ENCODE measurements at places on chromosomes 5 and 9.

DNA sequence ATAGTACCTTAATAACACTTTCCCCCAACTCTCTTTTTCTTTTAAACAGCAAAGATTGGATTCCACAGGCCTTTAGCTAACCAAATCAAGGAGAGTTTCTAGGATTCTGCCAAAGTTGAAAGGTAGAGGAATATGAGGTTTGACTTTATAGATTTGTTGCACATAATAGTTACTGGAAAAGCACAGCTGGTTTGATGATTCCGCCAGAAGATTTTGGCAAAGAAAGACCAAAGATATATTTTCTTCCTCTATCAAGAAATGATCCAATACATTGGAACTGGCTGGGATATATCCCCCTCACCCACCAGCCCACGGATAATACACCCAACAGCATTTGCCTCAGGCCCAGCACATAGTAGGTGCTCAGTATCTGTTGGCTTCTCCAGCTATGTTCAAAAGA lies 289.8 kb downstream of the EBF1 start:
- DNase-seq: no peak

- DNase-seq: no peak
Measured at GRCh38 chr5:71864730-71865601, 145.9 kb downstream of the CARTPT start.

DNA sequence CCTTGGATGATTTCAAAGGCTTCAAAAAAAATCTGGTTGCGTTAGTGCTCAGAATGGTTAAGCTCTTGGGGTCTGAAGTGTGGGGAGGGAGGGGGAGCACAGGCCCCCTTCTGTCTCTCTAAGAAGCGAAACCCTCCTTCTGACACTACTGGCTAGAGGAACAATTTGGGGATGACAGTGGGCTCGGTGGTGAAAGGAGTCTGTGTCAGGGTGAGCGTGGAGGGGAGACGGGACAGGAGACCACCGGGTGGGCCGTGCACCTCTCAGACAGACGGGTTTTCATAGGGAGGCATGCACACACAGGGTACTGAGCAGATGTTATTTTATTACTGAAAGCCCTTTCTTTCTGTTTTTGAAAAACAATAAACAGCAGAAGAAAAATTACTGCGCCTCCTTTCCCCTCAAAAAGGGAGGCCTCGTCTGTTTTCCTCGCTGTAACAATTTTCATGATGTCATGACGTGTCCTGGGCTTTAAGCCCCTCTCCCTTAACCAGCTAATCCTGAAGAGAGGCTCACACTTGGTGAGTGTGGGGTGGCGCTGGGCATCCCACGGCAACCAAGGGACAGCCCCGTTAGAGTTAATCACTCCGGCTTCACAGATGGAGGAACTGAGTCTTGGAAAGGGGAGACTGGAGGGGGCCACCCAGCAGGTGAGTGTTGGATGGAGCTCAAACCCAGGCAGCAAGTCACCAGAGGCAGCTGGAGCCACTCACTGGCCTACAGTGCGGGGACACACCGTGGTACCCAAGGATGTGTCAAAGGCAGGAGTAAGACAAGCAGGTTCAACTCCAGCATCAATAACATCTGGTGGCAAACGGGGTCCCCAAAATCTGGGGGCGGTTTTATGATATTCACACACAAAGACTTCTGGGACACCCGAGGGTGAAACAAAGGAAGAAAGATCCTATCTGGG lies 53.4 kb downstream of the PTCH1 start:
- DNase-seq: no peak

DNA sequence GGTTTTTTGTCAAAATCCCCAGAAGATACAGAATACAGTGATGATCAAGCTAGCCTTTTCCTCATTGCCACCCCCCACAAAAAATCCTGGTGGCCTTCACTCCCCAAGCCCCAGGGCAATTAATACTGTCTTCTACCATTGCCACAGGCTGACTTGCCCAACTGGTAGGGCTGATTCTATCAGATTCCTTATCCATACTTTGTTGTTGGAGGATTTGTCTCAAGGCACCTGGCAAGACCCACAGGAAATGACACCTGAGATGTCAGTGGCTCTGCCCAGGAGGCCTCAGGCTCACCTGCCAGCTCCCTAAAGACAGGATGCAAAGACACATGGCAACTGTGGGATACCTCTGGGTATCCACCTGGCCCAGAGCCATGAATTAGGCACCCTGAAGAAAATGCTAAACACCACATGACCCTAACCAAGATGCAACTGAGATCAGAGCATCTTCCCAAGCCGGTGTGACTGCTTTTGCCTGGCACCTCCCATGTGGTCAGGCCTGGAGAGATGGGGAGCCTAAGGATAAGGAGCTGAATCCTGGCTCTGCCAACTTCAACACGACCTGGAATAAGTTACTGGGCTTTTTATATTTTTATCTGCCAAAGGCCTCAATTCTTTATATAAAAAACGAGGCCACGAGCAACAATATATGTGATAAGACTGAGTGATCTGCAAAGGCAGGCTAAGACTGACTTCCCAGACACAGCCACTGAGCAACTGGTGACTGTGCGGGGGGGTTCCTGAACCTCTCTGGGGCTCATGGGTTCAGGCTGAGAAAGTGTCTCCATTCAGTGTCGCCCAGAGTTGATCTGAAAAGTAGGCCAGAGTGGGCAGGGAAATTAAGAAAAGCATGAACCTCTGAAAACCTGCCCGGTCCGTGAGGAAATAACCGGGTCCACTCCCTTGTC lies 944 bp downstream of the ATOX1 start:
- no peak for DNase-seq

DNA sequence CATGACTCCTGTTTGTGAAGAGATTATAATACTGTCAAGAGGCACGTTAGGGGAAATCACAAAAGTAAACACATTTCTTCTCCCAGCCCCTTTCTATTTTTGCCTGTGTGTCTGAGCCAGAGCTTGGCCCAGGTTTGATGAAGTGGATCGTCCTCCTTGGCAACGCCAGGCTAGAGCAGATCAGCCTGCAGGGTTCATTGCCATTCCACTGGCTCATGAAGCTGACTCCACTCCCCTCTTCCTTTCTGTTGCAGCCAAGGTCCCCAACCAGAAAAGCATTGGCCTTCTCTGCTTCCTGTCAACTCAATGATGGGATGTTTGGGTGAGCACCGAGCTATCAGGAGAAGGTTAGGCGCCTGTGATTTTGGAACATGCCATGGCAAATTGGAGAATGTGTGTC lies 3.3 kb downstream of the ADRB2 start:
- no peak for DNase-seq

DNA sequence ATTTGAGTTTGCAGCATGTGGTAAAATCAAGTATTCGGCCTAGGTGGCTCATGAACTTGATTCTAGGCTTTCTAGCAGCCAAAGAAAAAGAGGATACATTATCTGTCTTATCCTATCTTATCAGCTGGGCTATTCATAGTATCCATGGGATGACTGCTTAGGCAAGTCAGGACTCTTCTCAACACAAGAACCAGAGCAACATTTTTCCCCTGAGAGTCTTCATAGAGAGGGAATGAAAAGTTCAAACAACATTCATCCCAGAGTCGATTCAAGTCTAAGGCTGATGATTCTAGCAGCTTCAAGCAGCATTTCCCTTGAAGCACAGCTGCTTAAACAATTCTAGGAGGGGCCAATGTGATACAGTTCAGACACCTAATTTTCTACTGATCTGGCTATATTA lies 3.0 kb downstream of the S100Z start:
- DNase-seq: no peak
